ENCODE measurements at places on chromosomes 1 and 21.

DNA sequence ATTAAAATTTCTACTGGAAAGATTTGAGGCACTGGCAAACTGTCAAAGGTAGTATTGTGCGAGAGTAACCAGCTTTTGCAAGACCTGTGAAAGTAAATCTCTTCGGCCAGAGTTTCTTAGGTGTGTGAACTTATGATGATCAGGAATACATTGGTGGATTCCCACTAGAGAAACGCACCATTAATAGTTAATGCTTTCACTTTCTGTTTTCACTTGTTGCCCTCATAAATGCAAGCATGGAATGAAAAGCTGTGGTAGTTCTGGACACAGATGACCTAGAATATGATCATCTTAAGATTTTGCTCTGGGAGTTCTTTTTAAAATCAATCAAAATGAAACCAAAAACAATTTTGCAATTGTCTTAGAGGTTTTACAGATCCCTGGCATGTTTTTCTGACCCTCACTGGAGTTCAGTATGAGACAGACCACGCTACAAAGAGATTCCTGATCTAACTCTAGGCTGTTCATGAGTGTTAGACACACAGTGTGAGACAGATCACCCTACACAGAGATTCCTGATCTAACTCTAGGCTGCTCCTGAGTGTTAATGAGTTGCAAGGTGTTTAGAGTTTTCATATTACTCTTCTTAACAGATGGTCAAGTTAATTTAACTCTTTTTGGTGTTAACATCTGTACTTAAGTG lies 98.8 kb downstream of the SDCCAG8 start:
- DNase-seq = no peak

DNA sequence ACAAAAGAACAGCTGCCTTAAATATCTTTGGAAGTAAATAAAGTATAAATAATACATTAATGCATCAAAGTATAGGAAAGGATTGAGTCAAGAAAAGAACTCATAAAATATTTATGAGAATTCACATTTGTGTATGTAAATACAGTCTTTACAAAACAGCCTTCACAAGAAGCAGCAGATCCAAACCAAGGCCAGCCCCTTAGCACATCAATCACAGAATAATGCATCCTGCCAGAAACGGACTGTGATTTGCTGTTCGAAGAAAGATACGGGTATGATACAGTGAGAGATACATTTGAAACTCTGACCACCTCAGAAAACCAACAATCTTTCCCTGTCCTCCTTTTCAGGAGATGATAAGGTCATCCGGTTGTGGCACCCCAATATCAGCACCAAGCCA lies 70.9 kb downstream of the WDR64 start:
- no peak for DNase-seq

- no peak for DNase-seq
Observed at GRCh38 chr1:37303884-37304574, 170.4 kb upstream of the ZC3H12A start.

GRCh38 chr1:8023287-8023994 lies 2.7 kb downstream of the ERRFI1 start:
- no peak for DNase-seq

GRCh38 chr1:47722909-47723580 lies 274.1 kb downstream of the TRABD2B start:
- DNase-seq = no peak

GRCh38 chr1:154992721-154993571 lies 440 bp upstream of the LENEP start:
- no peak for DNase-seq

All from stimulated activated CD4-positive, alpha-beta T cell treated with anti-CD3 and anti-CD28 coated beads, Interleukin-4, amount 100 ng/mL, for 4 hours (primary cell).